ENCODE measurements at places on chromosomes 11 and 22.

- DNase-seq, result no peak
These were observed at the start of gene DDX25 for GRCh38 chr11:125903711-125904659. DDX25 (plus strand) TSS chr11:125904508; CDS start chr11:125904518, 10 bp downstream.

DNA sequence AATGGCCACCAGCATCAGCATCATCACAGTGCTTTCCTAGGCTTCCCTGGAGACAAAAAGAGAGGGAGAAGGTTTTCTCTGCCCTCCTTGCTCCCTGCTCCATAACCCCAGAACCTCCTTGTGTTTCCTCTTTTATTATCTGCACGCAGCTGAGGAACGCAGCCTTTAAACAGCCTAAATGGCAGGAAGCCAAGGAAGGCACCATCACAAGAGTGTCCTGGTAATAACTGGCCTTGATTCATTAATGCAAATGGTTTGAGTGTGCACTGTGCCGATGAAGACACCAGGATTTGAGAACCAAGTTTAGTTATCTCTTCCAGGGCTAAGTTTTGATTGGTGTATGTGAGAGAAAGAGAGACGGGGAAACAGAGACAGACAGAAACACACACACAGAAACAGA, 29.4 kb upstream of the DRD2 start:
- no peak for DNase-seq

DNA sequence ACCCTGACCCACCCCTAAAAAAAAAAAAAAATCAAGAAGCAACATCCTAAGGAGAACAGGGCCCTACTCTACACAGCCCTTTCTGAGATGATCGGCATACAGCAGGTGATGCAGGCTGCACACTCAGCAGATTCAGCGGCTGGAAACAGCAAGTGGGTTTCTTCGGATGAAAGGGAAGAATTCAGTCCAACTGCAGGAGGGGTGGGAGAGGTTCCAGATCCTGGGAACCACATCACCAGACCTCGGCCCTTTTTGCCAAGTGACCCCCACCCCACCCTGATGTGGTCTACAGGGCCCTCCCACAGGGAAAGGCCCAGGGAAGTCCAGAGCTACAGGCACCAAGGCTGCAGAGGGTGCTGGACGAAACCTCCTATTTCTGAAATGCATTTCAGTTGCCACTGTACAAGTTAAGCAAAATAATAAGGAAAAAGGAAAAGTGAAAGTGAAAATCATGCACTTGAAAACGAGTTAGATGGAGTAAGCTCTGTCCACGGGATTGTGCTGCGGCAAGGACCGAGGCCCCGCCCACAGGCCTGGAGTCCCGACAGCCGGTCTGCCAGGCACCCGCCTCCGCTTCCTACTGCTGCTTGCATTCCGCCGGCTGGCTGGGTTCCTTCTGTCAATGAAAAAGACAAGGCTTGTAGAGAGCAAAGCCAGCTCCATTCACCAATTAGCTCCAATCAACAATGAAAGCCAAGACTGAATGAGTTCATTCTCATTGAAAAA, 16.0 kb upstream of the PHLDA2 start:
- no peak for DNase-seq

DNA sequence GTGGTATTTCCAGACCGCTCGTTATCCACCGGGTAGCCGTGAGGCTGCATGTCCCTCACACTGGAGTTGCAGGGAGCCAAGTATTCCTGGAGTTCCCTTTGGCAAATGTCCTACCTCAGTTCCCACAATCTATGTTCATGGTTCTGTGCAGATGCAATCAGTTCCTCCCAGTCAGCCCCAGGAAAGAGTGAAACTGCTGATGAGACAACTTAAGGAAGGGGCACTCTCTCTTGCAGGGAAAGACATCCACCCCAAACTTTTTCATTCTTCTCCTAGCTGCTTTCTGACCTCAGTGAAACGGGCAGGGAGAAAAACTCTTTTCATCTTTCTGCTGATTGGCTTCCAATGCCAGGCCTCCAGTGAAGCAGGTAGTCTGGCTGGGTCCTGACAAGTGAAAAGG, 205.1 kb upstream of the TMEM45B start:
- no peak for DNase-seq

DNA sequence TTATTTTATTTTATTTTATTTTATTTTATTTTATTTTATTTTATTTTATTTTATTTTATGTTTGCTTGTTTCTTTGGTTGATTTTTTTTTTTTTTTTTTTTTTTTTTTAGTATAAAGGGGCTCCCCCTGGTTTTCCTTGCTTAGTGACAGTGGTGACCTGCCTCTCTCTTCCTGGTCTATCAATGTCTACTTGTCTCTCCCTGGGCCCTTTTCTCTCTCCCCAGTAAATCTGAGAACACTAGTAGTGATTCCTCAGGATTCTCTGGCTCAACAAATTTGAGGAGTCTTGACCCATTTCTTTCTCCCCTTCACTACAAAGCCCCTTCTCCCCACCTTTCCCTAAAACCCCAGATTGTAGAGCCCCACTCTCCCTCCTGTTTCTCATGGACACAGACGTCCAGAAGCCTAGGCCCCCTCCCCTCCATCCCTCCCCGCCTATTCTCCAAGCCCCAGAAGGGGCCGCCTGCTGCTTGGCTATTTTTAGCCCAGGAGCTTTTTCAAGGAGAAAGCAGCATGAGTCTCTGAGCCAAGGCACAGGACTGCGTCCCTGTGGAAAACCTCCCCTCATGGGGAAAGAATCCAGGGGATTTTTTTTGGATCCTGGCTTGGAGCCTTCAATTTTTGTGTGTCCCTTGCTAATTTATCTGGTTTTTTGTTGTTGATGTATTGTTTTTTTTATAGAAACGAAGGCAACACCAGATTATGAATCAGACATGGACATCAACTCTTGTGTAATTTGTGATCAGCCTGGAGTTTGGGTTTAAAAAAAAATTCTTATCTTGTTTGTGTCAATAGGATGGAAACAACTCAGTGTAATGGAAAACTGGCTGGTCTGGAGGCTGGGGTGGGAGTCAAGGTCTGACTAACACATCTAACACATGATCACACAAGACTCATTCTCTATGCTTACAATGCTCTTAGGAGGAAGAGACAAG, 17.5 kb upstream of the ACCSL start:
- no peak for DNase-seq

- DNase-seq, result no peak
These were observed 330.6 kb downstream of the SHANK2 start for GRCh38 chr11:70921804-70922203.

DNA sequence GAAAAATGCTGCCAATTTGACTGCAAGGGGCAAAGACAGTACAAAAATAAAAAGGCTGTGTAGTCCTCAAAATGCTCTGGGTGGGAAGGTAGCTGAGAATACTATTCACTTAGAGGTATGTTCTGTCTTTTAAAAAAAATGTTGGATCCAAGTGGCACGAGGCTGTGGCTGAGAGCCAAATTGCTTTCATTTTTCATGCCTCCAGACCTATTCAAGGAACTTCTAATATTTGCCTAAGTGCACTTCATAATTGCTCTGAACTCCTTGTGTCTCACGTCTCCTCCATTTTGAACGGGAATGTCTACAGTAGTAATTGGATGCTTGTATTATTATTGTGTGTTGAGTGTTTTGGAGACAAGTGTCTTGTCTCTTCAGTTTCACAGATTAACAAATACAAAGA, 19.1 kb upstream of the SLC22A25 start:
- DNase-seq, result no peak

DNA sequence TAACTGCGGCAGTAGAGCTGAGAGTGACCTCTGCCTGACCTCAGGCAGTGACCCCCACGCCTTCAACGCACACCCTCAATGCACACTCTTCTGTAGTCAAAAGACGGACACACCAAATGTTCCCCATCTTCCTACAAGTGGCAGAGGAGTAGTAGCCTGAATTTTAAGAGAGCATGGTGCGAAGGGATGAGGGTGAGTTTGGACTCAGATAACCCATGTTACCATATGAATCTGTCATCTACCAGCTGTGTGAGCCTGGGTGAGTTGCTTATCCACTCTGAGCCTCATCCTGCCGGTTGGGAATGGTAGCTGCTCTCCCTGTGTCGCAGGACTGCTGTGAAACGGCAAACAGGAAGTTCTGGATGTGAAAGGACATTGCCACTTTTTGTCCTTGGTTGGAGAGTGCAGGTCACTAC, 20.6 kb upstream of the ROBO3 start:
- no peak for DNase-seq

DNA sequence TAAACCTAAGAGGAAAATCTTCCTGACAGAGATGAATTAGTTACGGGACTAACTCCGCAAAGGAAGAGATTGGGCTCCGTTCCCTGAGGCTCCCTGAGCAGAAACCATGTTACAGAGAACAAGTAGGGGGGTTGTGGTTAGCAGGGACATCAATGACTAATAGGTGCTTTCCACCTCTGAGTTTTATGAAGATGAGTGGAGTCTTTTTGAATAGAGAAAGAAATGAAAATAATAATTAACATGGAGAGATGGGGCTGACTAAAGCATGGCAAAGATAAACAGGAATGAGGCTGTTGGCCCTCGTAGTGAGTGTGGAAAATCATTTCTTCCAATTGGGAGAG, 47.5 kb upstream of the PICALM start:
- no peak for DNase-seq

DNA sequence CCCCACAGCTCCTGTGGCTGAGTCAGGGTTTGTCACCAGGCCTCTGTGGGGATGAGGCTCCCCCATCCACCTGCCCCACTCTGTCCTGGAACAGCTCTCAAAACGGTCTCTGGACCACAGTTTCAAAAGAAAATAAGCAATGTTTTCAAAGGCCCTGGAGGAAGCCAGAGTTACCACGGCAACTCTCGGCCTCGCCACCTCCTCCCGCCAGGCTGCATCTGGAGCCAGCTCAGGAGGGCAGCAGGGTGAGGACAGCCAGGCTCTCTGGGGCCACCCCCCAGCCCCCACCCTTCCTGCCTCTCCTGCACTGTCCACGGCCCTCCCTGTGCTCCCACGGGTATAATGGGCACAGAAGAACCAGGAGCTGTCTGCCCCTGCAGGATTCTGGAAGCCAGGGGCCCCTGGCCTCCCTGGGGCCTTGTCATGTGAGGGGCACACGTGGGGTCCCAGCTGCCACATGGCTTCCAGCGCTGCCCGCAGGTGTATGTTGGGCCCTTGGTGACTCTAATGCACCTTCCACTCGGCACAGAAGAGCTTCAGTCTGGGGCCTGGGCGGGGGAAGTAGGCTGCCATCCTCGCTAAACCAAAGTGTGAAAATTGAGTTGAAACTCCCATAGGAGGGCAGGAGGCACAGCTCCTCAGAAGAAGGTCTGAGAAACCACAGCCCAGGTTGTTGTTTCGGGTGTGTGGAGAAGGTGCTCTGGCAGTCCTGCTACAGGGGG, 10.3 kb downstream of the CD81 start:
- DNase-seq, result no peak

DNA sequence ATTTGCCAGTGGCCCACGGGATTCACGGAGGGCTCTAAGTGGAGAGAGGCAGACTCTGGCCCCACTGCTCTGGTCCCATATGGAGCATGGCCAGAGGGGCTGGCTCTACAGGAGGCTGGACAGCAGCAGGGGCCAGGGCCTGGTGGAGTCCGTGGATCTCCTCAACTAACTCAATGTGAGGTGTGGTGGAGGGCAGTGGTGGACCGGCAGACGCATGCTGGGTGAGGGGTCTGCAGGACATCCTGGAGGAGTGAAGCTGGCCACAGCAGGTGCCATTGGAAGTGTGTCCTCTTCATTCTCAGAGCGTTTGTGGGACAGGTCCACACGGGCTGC, 15.6 kb downstream of the IGF2 start:
- no peak for DNase-seq

- DNase-seq, result no peak
These were observed 808 bp upstream of the MSANTD2 start for GRCh38 chr11:124801014-124801413.

DNA sequence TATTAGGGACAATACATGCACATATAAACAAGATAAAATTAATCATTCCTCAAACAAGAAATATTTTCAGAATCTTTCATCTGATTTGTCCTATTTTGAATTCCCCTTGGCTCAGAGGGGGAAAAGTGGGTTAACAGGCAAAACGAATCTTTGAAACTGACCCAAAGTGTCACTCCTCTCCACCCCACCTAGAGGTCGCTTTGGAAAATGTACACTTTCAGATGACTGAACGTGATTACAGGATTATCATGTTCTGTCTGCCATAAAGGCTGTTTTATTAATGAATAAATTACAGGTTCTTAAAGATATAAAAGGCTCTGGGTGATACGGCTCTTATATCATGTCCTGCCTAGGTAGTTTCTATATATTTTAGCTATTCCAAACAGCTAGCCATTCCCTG, 1735.0 kb downstream of the LRRC4C start:
- DNase-seq, result no peak

- no peak for DNase-seq
These were observed 89.7 kb downstream of the LARGE2 start for GRCh38 chr11:46012185-46012584.

- DNase-seq, result no peak
These were observed 63.3 kb downstream of the FBLN1 start for GRCh38 chr22:45565973-45566372.

GRCh38 chr11:68965901-68966853, 14.6 kb downstream of the MRGPRD start:
- no peak for DNase-seq

DNA sequence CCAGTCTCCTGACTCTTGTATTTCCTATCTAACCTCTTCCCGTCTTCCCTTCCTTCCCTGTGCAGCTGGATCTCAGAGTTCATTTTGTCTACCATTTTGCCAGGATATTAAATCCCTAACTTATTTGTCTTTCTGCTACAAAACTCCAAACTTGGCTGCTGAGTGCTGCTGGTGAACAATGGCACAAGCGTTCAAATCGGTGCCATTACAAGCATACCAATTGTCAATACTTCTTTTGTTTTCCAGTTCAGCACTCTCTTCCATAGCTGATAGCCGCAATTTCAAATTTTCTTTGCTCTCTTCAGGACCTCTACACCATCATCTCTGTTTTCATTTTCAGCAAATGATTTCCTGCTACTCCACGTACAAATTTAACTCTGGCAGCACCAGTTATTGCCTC, 13.4 kb downstream of the IL18 start:
- no peak for DNase-seq

GRCh38 chr11:72472765-72473164, 38.4 kb upstream of the CLPB start:
- no peak for DNase-seq

- DNase-seq, result no peak
These were observed 117.8 kb downstream of the FAM76B start for GRCh38 chr11:95671768-95672167.

- no peak for DNase-seq
These were observed 114.2 kb downstream of the KCNQ1OT1 start for GRCh38 chr11:2585566-2586086.

Data from activated T-cell treated with anti-CD3 and anti-CD28 coated beads for 1 hour (primary cell).